NCI-H69 (cell line): ENCODE measurements at places on chromosomes 2 and 18.
A peak's percentile ranks its signal among the peaks of the same experiment; 100 is the strongest.

GRCh38 chr18:48321536-48321935 lies 87.6 kb downstream of the ZBTB7C start:
- DNase-seq, result no peak

- no peak for DNase-seq
Observed at GRCh38 chr2:220781622-220782241, 790.4 kb downstream of the EPHA4 start.

GRCh38 chr2:97992836-97993825 lies 2.6 kb downstream of the TMEM131 start:
- DNase-seq, result peak; percentile 2

GRCh38 chr2:36329746-36330472 lies 25.7 kb upstream of the CRIM1 start:
- peak; percentile 3 for DNase-seq
